ENCODE measurements at places on chromosomes 16 and 17.

- no peak for DNase-seq
- peaks cover 52% of the 10 kb centered on the region for H3K36me3 ChIP-seq
- H3K4me1 ChIP-seq, result peaks cover 16% of the 10 kb centered on the region
- H3K27ac ChIP-seq, result no peak overlapping the region
- H3K4me3 ChIP-seq, result no peak overlapping the region
- no peaks in the 10 kb centered on the region for H3K27me3 ChIP-seq
These were observed 30.4 kb upstream of the FOXK2 start for GRCh38 chr17:82489117-82489516.

- no peaks in the 10 kb centered on the region for H3K36me3 ChIP-seq
- H3K4me3 ChIP-seq, result peak overlapping the region; percentile 33
- no peaks in the 10 kb centered on the region for H3K27me3 ChIP-seq
- DNase-seq, result no peak
- no peak overlapping the region for H3K27ac ChIP-seq
These were observed 23.8 kb upstream of the CRYM start for GRCh38 chr16:21301895-21302291.

DNA sequence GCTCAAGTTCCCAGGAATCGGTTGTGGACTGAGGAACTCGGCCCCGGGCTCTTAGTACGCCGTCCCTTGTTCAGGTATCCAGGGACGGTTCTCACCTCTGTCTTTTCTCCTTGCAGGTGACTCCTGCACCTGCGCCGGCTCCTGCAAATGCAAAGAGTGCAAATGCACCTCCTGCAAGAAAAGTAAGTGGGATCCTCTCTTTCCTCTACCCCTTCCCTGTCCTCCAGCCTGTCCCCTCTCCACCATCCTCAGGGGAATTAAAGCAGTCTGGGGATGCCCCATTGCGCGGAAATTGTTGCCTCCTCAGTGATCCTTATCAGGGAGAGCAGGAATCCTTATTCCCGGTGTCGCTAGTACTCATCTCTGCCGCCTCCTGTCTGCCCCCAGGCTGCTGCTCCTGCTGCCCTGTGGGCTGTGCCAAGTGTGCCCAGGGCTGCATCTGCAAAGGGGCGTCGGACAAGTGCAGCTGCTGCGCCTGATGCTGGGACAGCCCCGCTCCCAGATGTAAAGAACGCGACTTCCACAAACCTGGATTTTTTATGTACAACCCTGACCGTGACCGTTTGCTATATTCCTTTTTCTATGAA lies 585 bp downstream of the MT2A start:
- DNase-seq, result no peak
- no peaks in the 10 kb centered on the region for H3K27me3 ChIP-seq
- H3K27ac ChIP-seq, result peak overlapping the region; percentile 93
- H3K4me1 ChIP-seq, result peaks cover 62% of the 10 kb centered on the region

DNA sequence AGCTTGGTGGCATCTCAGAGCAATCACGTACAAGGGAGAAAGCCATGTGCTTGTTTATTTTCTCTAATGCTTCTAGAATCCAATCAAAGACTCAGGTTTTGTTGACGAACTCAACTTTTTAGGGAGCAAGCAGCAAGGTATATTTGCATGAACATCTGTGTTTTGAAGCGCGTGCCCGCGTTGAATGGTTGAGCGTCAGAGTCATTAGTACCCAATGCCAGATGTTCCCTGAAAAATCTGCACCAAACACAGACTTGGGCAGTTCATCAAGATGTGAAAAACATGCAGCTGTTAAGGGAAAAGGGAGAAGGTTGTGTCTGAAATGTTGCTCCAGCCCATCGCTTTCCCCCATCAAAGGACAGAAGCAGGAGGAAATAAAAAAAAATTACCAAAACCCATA lies 170.4 kb downstream of the SNX29 start:
- H3K36me3 ChIP-seq, result no peaks in the 10 kb centered on the region
- no peaks in the 10 kb centered on the region for H3K27me3 ChIP-seq
- no peak for DNase-seq

- H3K4me1 ChIP-seq, result peaks cover 9% of the 10 kb centered on the region
- no peaks in the 10 kb centered on the region for H3K27me3 ChIP-seq
- no peak overlapping the region for H3K27ac ChIP-seq
- no peak overlapping the region for H3K4me3 ChIP-seq
- DNase-seq, result no peak
- H3K36me3 ChIP-seq, result no peaks in the 10 kb centered on the region
These were observed 1.7 kb upstream of the SLC13A2 start for GRCh38 chr17:28471531-28472342.

- no peak overlapping the region for H3K4me3 ChIP-seq
- DNase-seq, result no peak
- no peaks in the 10 kb centered on the region for H3K4me1 ChIP-seq
- H3K36me3 ChIP-seq, result no peaks in the 10 kb centered on the region
- H3K27me3 ChIP-seq, result no peaks in the 10 kb centered on the region
These were observed 237.8 kb downstream of the CEP112 start for GRCh38 chr17:65954148-65954449.

DNA sequence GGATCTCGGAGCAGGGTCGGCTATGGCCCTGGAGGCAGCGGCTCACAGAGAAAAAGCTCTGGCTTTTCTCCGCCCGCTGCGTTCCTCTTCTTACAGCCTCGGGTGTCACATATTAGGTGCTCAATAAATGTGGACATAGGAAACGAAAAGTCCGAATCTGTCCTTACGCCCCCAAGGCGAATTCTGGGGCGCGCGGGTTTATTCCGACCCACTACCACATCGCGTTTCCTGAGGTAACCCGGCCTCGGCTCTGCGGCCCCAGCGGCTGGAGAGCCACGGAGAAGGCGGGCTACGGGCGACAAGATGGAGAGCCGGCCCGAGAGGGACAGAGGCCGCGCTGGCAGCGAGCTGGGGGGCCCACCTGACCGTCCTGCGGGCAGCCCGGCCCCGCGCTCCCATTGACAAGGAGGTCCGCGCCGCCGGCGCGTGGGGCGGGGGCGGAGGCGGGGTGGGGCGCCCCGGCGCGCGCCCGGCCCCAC lies 573 bp upstream of the GNAO1 start:
- no peaks in the 10 kb centered on the region for H3K36me3 ChIP-seq
- H3K27me3 ChIP-seq, result no peaks in the 10 kb centered on the region
- H3K4me3 ChIP-seq, result no peak overlapping the region

Data from upper lobe of left lung (tissue), 6 donors.